ENCODE measurements at places on chromosomes 3 and 15.

- no peak for DNase-seq
Measured at GRCh38 chr15:55183679-55184078, 13.1 kb downstream of the RSL24D1 start.

DNA sequence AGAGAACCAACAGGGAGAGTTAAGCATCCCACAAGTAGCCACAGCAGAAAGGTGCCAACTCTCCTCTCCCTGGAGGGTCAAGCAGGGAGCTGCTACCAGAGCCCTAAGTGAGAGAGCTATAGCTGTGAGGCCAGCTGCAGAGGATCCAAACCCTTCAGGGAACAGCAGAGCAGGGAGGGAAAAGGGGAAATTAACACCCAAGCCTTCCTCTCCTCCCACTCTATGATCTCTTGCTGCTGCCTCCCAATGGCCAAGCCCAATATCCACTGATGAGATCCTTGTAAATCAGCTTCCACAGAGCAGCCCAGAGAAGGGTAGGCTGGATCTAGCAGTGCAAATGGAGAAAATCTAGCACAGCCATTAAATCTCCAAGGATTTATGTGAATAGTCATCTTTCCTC, 68.2 kb upstream of the THBS1 start:
- no peak for DNase-seq

- no peak for DNase-seq
Measured at GRCh38 chr3:148723631-148724030, 25.9 kb downstream of the AGTR1 start.

DNA sequence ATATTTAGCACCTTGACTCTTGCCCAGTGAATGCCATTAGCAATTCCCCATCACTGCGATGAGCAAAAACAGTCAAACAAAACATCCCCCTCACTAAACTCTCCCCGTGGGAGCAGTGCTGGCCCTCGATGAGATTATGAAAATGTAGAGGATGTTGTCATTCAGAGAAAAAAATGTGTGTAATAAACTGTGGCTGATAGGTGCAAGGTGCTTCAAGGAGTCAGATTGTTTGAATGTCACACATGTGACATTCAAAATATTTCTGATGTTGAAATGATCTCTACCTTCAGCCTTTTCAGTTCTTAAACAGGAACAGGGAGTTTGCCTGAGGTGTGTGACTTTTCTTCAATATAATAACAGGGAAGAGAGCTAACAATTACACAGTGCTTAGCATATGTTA, 281.8 kb upstream of the TRIM42 start:
- no peak for DNase-seq

DNA sequence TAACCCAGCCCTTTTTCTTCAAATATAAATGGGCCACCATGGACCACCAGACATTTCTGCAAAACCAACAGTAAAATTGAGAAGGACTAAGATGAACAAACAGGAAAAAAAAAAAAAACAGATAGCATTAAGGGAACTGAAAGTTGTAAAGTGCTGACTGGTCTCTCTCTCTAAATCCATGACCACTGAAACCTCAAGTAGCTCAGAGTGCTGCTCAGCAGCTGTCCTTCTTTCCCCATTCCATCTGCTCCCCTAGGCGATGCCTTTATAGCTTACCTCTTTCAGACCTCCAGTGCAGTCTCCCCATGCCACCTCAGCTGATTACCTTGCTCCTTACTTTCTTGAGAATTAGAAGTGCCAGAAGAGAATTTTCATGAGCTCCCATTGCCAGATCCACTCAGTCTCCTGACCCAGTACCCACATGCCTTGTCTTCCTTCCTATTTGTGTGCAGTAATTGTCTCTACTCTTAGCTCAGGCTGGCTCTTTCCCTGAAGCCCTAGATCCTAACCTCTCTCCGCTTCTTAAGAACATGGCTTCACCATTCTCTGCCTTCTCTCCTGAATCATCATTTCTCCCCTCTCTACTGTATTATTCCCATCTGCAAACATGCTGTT, 23.9 kb upstream of the XIRP1 start:
- no peak for DNase-seq

GRCh38 chr15:32828507-32829186, 110.8 kb downstream of the GREM1 start:
- DNase-seq = no peak

DNA sequence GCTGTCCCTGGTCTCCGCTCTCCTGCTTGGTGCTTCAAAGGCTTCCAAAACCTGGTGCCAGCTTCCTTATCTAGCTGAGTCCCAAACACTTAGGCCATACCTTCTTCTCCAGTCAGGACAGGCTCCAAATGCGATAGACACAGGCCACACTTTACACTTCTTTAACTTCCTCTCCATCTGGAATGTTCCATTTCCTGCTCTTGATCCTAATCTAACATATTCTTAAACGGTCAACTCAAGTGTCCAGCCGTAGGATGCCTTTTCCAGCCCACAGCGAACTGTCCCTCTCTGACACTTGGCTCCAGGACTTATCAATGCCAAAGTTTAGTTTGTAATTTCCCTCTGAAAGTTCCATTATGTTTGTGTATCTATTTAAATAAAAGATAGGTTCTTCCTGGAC, 19.2 kb upstream of the PLA2G4F start:
- no peak for DNase-seq

GRCh38 chr15:74604983-74605794, 10.4 kb upstream of the CLK3 start:
- DNase-seq = no peak

DNA sequence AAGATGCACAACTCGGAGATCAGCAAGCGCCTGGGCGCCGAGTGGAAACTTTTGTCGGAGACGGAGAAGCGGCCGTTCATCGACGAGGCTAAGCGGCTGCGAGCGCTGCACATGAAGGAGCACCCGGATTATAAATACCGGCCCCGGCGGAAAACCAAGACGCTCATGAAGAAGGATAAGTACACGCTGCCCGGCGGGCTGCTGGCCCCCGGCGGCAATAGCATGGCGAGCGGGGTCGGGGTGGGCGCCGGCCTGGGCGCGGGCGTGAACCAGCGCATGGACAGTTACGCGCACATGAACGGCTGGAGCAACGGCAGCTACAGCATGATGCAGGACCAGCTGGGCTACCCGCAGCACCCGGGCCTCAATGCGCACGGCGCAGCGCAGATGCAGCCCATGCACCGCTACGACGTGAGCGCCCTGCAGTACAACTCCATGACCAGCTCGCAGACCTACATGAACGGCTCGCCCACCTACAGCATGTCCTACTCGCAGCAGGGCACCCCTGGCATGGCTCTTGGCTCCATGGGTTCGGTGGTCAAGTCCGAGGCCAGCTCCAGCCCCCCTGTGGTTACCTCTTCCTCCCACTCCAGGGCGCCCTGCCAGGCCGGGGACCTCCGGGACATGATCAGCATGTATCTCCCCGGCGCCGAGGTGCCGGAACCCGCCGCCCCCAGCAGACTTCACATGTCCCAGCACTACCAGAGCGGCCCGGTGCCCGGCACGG, 991 bp downstream of the SOX2 start:
- no peak for DNase-seq

DNA sequence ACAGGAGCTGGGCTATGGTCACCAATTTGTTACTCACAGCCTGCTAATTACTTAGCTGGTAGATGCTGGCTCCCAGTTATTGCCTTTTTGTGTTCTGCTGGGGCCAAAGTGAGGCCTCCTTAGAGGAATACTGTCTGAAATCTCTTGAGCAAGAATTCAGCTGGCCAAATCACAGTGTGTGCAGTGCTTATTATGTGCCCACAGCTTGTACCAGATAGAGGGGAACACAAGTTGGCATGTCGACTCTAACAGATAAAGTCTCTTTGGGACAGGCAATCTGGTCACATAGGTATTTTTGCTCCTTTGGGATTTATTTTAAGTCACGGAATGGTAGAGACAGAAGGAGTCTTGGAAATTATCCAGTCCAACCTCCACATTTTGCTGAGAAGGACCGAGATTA, 6.3 kb upstream of the TMEM212 start:
- DNase-seq = no peak

- DNase-seq = no peak
Measured at GRCh38 chr3:177441276-177441812, 244.1 kb upstream of the TBL1XR1 start.

- no peak for DNase-seq
Measured at GRCh38 chr15:41115161-41115651, 874 bp downstream of the INO80 start.

- no peak for DNase-seq
Measured at GRCh38 chr15:47820747-47821319, 103.5 kb downstream of the SEMA6D start.

- DNase-seq = no peak
Measured at GRCh38 chr3:124926426-124927101, 8.0 kb downstream of the MUC13 start.
